GM04503 (cell line): ENCODE measurements at places on chromosomes 5 and 9.

- DNase-seq, result no peak
Observed at GRCh38 chr5:167696558-167697314, 594.7 kb upstream of the WWC1 start.

DNA sequence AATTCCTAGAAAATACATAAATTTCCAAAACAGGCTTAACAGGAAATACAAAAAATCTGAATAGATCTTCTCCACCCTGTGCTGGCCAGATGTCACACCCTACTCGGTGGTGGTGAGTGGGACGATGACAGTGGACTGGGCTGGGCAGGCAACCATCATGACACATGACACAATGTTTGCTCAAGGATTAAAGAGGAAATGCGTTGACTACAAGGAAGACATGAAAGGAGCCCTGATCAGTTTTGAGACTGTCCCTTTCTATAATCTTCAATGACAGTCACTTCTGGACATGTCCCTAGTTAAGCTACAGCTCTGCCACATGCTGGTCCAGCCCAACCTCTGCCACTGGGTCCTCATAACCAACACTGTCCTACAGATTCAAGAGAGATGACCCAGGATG is 99.8 kb downstream of the ZDHHC21 start:
- DNase-seq, result no peak

- DNase-seq, result peak; percentile 3
Observed at GRCh38 chr9:74025402-74025925, 471.7 kb upstream of the RORB start.

DNA sequence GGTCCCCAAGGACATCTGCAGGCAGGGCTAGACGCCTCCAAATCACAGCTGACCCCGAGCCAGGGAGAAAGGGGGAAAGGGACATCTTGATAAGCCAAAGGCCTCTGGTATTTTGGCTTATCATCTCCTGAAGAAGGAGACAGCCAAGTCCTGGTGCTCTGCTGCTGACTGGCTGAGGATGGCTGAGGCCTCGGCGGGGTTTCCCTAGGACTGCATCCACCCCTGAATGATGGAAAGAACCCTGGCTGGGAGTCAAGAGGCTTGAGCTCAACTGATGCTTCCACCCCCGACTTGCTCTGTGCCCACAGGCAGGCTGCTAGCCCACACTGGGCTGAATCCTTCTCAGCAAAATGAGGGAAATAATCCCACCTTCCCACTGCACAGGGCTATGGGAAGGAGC is 30.9 kb upstream of the HRH2 start:
- no peak for DNase-seq

GRCh38 chr5:139634541-139634940 is 13.6 kb upstream of the CXXC5 start:
- DNase-seq, result no peak

DNA sequence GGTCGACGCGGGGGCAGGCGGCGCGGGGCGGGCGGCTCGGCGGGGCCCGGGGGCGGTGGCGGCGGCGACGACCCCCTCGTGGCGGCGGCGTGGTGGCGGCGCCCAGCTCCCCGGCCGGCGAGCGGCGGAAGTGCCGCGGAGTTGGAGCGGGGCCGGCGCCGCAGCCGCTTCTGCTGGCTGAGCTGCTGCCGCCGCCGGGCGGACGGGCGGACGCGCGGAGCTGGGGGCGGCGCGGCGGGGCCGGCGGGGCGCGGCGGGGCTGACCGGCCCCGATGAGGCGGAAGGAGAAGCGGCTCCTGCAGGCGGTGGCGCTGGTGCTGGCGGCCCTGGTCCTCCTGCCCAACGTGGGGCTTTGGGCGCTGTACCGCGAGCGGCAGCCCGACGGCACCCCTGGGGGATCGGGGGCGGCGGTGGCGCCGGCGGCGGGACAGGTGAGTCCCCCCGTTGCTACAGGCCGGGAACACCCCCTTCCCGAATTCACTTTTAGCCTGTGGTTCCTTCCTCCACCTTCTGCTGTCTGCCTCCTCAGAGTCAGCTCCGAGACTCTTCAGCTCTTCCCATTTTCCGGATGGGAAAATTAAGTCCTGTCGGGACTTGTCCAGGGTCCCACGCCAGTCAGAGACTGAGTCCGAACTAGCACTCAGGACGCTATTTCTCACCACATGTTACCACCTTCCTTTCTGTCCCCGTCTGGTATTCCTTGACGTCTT is at the start of gene GALNT10:
TSS of gene GALNT10 (plus strand) at position 139 of the 710 bp plus-strand sequence. CDS start at position 273, 134 bp downstream.
- no peak for DNase-seq

DNA sequence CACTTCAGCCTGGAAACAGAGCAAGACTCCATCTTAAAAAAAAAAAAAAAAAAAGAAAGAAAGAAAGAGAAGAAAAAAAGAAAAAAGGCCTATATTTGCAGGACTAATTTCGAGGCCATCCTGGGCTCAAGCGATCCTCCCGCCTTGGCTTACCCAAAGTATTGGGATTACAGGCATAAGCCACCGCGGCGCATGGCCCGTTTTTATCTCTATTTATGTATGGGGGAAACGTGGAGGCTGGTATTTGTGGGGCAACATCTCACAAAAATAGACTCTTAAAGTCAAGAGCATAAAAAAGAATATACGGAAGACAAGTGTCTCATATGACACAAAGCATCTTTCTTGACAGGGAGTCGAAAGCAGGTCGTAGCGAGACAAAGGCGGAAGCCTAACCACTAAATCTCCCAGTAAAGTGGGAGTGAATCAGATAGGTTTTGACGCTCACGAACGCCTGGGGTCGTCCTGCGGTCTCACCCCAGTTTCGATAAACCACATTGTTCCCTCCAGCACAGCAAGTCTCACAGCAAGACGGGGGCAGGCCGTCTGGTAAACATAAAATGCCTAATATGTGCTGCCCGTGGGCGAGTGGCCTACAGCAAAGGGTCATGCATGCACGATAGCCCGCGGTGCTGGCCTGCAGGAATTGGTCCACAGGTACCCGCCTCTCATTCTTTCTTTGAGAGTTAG is 1.8 kb upstream of the TRIM41 start:
- DNase-seq, result no peak

DNA sequence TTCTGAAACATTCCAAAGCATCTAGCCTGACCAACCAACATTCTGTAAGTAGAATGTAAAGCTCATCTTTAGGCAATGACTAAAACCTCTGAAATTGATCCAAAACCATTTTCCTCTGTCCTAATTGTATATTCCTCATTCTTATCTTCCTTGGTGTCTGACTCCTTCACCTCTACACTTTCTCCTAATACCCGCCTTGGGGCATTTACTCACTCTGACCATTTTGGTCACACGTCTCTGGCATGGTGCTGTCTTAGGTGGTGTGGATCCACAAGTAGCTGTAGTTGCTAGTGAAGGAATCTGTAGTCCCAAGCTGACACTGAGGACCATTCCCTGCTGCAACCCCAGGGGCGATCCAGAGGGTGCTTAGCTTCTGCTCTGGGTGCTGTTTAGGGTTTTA is 40.8 kb upstream of the LMNB1 start:
- no peak for DNase-seq

DNA sequence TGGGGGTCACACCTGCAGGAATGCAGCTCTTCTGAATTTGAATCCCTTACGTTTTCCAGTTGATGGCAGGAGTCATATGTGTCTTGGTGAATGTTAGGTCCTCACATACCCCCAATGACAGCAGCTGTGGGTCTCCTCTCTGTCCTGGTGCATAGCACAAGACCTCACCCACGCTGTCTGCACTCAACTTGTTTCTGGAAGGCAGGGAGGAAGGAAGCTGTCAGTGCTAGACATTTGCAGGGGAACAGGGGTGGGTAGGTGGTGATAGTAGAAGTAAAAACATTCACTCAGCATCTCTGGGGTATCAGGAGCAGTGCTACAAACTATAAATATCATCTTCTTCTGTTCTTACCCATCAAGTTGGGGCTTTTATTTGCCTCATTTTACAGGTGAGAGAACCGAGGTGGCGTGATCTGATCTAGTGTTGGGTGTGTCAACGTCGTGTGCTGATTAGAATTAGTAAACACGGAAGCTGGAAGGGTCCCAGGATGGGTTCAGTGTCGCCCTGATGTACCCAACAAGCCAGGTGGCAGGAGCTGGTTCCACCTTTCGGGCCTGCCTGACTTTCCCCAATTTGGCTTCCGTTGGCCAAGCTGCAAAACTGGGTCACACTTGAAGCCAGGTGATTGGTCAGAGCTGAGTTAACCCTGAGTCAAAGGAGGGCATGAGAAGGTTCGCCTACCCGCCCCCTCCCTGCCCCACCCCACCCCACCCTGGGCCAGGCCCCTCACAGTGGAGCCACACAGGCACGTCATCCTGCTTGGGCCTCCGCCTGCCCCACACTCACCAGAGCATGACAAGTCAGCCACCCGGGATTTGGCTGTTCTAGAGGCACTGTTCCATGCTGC is 15.8 kb downstream of the ERGIC1 start:
- DNase-seq, result no peak
